ENCODE measurements at places on chromosomes 7 and 10.

DNA sequence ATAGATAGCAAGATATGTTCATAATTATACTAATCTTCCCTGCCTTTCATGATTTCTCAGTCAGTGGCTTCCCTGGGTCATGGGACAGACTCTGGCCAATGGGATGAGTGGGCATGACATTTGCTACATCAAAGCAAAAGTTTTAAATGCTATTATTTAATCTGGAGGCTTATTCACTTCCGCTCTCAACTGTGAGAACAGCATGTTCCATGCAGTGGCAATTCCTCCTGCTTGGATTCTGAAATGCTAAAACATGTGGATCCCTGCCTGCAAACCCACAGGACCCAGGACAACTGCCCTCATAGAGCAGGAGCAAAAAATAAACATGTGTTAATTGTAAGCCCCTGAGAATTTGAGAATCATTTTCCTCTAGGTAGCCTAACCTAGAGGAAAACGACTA is 1412.4 kb upstream of the CELF2 start:
- DNase-seq = no peak

- DNase-seq = no peak
Measured at GRCh38 chr7:77893813-77894212, 95.2 kb downstream of the PHTF2 start.

GRCh38 chr10:131858118-131858515 is 42.7 kb upstream of the PPP2R2D start:
- no peak for DNase-seq

- DNase-seq = no peak
Measured at GRCh38 chr10:12703126-12703525, 298.4 kb downstream of the CCDC3 start.

DNA sequence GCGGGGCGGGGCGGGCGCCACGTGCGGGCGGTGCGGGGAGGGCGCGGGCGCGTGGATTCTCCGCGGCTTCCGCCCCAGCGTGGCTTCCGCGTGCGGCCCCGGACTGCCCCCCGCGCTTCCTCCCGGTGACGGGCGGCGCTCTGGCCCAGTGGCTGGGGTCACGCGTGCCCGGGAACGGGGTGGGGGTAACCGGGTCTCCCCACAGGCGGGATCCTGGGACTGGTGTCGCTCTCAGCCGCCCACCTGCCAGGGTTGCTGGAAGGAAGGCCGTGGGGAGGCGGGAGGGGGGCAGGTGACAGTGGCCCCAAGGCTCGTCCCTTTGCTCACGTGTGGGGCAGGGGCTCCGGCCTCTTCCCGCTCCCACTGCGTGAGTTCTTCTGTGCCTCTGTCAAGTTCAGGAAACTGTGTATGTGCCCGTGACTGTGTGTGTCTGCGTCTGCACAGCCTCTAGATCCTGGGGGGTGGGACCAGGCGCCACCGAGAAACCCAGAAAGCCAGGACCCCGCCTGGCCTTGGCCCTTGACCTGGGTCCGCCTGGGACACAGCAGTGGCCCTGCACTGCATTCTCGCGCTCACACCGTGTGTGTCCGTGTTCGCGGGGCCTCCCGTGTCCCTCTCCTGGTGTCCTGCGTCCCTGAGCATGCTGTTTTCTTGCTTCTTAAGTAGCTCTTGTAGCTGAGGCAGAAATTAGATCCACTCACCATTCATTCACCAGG is 919 bp downstream of the MAFK start:
- no peak for DNase-seq

DNA sequence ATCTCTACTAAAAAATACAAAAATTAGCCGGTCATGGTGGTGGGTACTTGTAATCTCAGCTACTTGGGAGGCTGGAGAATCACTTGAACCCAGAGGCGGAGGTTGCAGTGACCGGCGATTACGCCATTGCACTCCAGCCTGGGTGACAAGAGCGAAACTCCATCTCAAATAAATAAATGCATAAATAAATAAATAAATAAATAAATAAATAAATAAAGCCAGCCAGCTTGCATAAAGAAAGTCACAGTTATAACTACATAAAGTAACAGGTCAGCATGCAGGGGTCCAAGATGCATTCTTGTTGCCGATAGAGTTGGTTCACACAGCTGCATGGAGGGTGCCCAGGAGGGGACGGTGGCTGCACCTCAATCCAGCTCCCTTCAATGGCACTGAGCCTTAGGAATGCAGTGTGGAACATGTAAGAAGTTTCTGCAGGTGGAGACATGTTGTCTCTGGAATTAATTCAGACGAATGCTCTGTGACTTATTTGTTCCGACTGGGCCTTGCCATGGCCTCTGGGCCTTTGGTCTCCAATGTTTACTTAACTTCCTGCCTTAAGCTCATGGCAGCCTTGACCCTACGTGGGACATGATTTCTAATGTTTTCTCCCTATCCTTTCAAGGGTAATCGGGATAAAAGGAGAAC is 159.6 kb upstream of the PRKCQ start:
- no peak for DNase-seq

GRCh38 chr7:95469187-95469586 is 16.6 kb upstream of the ASB4 start:
- DNase-seq = no peak

GRCh38 chr10:4399556-4399955 is 426.5 kb upstream of the AKR1E2 start:
- DNase-seq = no peak

GRCh38 chr10:128568990-128569945 is 443.0 kb upstream of the MKI67 start:
- DNase-seq = no peak

DNA sequence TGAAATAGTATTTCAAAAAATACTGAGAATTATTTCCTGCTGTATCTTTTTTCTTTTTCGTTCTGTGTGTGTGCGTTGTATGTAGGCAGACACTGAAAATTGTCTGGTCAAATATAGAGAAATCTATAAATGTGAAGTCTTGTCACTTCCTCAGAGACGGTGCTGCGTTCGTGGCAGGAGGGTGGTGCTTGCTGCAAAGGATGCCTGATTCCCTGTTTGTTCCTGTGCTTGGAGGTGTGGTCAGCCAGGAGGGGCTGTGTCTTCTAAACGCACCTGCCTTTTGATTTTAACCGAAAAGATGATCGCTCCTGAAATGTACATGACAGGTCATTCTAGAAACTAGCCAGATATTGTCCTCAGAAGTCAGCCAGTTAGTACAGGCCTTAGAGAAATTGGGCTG is 32.5 kb upstream of the PRKAR1B start:
- no peak for DNase-seq

GRCh38 chr10:91208642-91209041 is 11.8 kb upstream of the PCGF5 start:
- no peak for DNase-seq

- DNase-seq = no peak
Measured at GRCh38 chr10:31390804-31391203, 71.8 kb downstream of the ZEB1 start.

DNA sequence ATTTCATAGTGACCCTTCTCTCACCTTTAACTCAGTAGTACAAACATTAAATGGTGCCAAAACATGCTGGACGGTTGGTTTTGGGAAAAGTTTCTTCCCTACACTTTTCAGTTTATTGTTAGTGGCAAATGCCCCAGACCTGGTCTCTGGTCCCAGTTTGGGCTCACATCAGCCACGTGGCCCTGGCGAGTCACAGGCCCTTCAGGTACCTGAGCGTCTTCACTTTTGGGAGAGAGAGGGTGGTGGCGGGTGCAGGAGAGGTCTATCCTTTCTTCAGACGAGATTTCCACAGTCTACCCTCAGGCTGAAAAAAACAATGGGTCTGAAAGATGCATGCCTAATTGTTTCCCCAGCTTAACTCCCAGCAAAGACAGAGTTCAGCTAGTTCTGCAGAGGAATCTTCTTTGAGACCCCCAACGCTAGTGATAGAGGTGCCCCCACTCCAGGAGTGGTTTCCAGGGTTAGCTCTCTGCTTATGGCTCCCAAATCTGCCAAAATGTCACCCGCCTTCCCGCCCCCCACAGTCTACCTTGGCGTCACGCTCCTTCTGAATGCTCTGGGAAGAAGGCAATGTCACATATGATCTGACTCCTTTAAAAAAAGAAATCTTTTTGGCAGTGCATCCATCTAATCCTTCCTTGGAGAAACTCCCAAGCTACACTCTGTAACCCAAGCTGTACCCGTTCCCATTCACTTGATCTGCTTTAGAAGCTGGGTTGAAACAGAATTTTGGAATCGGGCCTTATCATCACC is 384.8 kb upstream of the FOXK1 start:
- no peak for DNase-seq

Measured in cerebellar nuclear complex (tissue), 1 donor.